Amygdala (tissue), 56 donors: ENCODE measurements at places on chromosomes 6 and 20.

GRCh38 chr6:46720401-46720800 lies 14.8 kb downstream of the PLA2G7 start:
- DNase-seq: no peak

GRCh38 chr20:2022163-2022562 lies 28.3 kb upstream of the PDYN start:
- no peak for DNase-seq

DNA sequence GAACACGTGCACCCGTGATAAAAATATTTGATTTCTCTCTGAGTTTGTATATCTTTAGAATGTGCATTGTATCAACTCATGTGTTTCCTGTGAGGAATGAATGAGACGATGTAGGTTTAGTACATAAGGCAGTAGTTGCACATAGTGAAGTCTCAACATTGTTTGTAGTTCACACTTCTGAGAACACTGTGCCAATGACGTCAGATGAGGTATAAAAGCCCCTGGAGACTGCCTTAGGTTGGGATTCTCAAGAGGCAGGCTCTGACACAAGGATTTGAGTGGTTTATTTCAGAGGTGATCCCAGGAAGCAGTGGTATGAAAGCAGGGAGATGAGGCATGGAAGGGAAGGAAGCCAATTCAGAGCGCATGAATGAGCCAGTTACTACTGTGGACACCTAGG lies 2.6 kb upstream of the NKAIN2 start:
- DNase-seq: no peak

- DNase-seq: peak; percentile 37
Observed at GRCh38 chr6:13615792-13616120, 621 bp downstream of the NOL7 start.

GRCh38 chr6:161186173-161186769 lies 87.6 kb downstream of the AGPAT4 start:
- peak; percentile 65 for DNase-seq

- DNase-seq: no peak
Observed at GRCh38 chr20:43827940-43828562, 86.6 kb upstream of the TOX2 start.

GRCh38 chr6:69816026-69816425 lies 19.2 kb upstream of the LMBRD1 start:
- no peak for DNase-seq

- no peak for DNase-seq
Observed at GRCh38 chr6:3151691-3152090, 5.7 kb downstream of the TUBB2A start.

GRCh38 chr6:47264775-47265184 lies 44.9 kb downstream of the TNFRSF21 start:
- DNase-seq: no peak

DNA sequence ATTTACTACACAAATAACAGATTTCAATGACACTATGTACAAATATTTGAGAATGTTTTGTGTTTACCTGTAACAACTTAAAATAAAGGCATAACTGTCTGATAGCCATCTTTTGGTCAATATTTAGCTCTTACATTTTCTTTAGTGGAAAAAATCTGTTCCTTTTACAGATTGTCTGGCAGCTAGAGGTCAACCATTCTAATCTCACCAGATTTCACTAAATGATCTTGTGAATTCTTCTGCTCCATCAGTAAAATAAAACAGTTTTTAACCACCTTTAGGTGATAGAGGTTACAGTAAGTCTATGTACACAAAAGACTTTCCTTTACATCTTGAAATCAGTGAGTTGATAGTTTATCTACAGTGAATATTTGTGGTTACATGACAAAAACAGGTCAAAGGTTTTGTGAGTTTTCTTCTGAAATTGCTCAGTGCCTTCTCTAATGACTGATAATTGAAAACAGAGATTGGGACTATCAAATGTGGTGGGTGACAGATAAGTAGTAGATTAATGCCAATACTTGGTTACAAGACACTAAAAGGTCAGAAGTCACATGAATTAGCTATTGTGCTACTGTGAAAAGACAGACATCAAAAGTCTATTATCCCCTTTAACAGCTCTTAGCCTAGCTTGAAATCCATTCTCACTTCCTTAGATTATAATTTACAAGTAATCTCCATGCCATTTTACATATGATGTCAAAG lies 47.4 kb downstream of the BMP5 start:
- DNase-seq: no peak

DNA sequence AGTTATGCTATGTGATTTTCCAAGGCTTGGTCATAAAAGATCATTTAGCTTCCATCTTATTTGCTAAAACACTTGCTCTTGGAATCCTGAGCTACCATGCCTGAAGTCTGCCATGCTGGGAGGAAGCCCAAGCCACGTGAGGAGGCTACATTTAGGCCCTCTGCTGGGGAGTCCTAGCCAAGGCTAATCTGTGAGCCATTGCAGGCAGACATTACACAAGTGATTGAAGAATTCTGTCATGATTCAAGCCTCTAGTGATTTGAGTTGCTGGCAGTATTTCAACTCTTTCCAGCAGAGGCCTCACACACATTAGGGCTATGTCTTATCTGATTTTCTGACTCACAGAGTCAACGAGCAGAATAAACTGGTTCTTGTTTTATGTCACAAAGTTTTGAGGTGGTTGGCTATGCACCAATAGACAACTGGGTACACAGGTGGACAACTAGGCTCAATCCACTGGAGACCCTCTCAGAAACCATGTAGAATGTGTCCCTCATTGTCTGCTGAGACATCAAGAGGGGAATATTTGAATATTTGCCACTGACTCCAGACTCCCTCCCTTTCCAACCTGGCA lies 227.2 kb upstream of the SULF2 start:
- no peak for DNase-seq

- no peak for DNase-seq
Observed at GRCh38 chr20:46009816-46010215, 1.1 kb downstream of the MMP9 start.

- no peak for DNase-seq
Observed at GRCh38 chr6:169803816-169804340, 52.5 kb downstream of the ERMARD start.

DNA sequence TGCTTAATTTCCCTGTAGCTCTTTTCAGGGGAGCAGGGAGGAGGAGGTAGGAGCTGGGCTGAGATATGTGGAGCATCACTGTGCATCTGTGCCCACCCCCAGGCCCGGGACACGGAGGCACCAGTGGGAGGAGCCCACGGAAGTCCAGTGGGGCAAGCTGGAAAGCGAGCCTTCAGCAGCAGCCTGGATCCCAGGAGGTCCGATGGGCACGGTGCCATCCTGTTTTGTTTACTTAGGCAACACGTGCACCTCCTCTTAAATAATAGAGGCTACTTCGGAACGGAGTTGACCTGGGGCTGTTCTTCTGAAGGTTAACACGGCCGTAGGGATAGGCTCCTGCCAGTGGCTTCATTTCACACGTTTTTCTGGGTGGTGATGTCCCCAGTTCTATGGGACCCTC lies 51.6 kb downstream of the CDH4 start:
- DNase-seq: no peak

GRCh38 chr20:25238319-25239037 lies 9.4 kb upstream of the PYGB start:
- DNase-seq: no peak

DNA sequence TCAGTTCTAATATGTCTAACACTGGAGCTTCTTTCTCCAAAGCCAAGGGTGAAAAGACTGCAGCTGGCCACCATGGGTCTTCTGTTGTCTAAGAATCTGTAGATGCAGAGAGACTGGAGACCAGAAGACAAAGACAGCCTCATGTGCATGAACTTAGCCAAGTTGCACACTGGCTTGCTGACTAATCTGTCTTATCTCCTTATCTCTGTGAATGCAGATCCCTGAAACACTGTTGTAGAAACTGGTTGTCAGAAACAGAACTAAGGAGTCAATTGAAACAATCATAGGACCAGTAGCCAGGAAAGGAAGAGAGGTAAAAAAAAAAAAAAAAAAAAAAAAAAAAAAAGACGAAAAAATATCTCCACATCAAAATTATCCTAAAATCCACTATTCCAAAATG lies 109.7 kb downstream of the BFSP1 start:
- DNase-seq: no peak

GRCh38 chr6:49327005-49327404 lies 136.0 kb downstream of the MMUT start:
- no peak for DNase-seq

- no peak for DNase-seq
Observed at GRCh38 chr6:15386110-15386755, 140.4 kb downstream of the JARID2 start.

- DNase-seq: no peak
Observed at GRCh38 chr20:47818016-47818415, 32.7 kb upstream of the SULF2 start.

GRCh38 chr20:51562332-51563173 lies 20.0 kb upstream of the NFATC2 start:
- peak; percentile 40 for DNase-seq

DNA sequence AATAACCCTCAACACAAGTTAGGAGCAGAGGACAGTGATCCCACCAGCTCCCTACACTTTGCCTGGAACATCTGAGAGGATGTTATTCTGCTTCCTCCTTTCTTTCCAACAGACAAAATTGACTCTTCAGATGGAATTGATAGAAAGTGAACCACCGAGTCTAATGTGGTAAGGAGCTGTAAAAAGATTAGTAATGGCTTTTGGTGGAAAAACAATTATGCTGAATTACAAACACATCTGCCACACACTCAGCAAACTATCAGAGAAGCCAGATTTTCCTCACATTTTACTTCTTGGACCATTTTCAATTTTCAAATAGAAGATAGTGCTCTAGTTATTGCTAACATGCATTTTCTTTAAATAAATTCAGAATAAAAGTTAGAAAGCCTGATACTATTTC lies 171.8 kb upstream of the COL21A1 start:
- DNase-seq: no peak

DNA sequence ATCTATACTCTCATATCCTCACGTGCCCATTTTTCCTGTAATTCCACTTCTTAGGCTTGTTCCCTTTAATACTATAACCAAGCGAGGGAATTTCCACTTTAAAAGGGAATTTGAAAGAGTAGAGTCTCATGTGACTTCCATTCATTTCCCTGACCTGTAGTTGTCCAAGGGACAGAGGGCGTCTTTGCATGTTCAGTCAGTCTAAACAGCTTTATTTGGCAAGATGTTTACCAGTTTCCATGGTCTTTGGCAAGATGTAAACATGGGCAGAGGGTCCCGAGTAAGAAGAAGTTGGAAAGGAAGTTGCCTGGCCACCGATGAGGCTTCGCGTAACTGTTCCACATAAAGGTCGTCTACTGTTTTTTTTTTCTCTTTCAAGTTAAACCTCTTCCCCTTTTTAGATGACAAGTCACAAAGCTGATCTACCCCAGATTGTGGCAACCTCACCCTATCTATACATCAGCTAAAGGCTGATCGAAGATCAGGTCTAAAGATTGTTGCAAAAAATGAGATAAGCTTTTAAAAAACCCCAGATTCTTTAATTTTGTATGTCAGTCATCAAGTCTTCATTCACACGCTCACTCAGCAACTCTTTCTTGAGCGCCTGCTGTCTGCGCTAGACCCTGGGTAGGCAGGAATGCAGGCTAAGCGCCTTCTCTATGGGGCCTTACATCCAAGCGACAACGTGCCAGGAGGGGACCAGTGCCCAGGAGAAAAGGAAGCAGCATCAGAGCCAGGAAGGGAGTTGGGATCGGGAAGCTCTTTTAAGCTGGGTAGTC lies 31.7 kb upstream of the CCR6 start:
- no peak for DNase-seq

DNA sequence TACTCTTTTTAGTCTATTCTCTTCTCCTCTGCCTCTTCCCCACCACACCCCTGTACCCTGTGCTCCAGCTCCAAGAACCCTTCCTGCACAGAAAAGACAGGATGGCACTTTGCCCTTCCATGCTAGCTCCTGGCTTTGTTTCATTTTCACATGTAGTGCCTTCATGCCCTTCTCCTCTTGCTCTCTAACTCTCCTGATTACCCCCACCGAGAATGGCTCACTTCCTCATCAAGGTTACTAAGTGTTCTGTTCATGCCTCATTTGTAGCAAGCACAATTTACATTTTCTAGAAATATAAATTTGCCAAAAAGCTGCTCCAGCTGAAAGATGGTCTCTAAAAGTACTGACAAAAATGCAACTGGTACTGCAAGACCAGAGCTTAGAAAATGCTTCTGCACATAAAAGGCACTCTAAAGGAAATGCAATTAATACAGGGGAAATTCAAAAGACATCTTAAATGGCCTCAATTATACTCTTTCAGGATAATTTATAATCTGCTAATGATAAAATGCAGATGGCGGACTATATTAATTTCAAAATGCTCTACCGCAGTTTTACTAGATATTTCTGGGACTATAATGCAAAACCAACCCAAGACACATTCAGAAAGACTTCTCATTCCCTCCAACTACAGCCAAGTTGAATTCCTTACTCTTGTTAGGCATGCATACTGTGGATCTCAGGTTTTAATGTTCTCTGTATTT lies 570.2 kb downstream of the PRKN start:
- DNase-seq: no peak

DNA sequence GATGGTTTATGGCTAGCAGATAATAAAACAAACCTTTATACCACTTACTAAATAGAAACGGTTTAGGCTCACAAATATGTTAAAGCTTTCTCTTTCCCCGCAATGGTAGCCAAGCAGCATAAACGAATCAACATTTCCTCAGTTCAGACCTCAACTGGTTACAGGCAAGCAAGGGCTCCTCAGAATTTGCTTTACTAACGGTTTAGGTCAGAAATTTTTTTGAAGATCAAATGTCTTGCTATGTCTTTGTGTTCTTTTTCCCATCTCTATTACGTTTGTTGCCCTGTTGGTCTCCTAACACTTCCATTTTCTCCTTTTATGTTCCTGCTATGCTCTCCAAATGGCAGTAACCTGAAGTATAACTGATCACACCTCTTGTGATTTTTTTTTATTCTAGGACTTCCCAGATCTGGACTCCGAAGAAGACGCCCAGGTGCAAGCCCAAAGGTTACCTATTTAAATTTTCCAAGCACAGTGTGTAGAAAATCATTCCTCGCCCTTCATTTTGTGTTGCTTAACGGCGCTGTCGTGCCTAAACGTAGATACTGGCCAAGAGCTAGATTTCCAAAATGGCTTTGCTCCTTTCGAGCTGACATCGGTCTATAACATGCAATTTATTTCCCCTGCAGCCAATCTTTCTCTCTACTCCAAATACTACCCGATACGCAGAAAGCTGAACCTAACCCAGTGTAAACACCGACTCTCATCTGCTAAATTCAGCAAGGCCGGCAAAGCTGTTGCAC lies 717 bp upstream of the ASF1A start:
- DNase-seq: no peak

DNA sequence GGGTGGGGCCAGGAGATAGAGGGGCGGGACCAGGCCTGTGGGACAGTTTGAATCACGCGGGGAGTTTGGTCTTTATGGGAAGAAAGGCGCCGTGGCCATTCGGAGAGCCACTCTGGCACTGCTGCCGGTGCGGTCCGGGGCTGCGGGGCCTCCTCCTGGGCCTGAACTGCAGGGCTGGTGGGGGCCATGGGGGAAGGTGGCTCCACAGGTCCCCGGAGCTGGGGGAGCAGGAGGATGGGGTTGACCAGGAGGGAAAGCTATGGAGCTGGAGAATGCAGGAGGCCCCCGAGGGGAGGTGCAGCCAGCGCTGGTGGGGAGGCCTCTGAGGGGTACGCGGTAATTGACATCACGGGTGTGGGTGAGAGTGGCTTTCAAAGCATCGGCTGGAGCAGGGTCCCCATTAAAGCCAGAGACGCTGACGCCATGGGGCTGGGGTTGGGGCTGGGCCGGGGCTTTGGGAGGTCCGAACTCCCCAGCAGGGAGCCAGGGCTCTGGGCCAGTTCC lies 1.8 kb upstream of the BHLHE23 start:
- no peak for DNase-seq

- no peak for DNase-seq
Observed at GRCh38 chr6:30945281-30945680, 4.5 kb downstream of the MUCL3 start.
